Foreskin keratinocyte (primary cell): ENCODE measurements at places on chromosomes 5 and 9. TPM values are rescaled to one million over a fixed set of nuclear protein-coding genes. Genes with fewer than 3 reads are reported as not detected.

- no peak for DNase-seq
These were observed 32.1 kb upstream of the RASGRF2 start for GRCh38 chr5:80928073-80928472.

Gene NEUROG1
- not detected in 2 replicates for polyA plus RNA-seq

- no peak for DNase-seq
These were observed 856.5 kb upstream of the SEMA6A start for GRCh38 chr5:117431091-117431490.

- DNase-seq: no peak
These were observed 619.0 kb downstream of the CDH18 start for GRCh38 chr5:19369048-19369447.

DNA sequence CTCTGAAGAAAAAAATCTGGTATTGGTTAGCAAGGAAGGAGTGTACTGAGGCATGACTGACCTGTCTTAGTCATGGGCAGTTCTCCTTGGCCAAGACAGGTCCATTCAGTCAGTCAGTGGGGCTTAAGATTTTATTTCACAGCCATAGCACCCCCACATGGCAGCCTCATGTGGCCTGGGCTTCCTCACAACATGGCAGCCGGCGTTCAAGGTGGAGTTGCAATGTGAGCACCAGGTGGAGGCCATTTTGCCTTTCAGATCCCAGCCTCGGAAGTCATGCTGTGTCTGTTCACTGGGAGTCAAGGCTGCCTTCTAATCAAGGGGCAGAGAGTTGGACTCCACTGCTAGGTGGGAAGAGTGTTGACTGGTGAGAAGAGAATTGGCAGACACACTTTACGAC lies 10.3 kb upstream of the CARD19 start:
- DNase-seq: no peak

DNA sequence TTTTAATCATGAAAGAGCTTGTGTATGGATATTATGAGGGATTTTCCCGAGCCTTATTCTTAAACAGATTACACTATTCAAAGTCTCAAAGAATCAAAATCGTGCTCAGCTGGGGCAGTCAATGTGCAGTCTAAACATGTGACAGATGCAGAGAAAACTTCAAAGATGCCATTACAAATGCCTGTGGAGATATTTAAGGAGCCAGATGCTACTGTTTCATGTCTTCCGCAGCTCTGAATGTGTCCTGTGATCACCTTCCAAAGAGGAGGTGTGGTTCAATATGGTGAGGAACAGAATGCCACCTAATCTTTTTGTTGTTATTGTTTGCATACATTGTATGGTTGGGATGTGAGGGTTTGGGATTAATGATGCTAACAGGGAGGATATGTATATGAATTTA lies 593.3 kb upstream of the ARRDC3 start:
- no peak for DNase-seq

Gene PKD2L2
- polyA plus RNA-seq: 0.04 TPM in 1 of 2 replicates, not detected in the other

- DNase-seq: no peak
These were observed 45.3 kb downstream of the FBXW11 start for GRCh38 chr5:171961117-171961516.

DNA sequence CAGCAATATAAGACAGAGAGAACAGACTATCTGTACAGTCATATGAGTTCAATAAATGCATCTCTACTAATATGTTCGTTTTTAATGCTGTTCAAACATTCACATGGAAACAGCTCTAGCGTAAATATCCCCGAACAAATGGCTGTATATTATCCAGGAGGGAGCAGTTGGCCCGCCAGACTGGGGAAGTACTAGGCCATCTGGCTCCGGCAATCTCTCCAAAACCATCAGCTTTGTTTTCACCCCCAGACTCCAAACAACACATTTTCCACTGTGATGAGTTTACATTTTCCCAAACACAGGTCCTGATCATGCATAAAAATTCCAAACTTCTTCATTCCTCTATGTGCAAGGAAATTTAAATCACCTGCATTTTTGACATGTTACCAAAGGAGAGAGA lies 8.7 kb downstream of the EBF1 start:
- no peak for DNase-seq

DNA sequence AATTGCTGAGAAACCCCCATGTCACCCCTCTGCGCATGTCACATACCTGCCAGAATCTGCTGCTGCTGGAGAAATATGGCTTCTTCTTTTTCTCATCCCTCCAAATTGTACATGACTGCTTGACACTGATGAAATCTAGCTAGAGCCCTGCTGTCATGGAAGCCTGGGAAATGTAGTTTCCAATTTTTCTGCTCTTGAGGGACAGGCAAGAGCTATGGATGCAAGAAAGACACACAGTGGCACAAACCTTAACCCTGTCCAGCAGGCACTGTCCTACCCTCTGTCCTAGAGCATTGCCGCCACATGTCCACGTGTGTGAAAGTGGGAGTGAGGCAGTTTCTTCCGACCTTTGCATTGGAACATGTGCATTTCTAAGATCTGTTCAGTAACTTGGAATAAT lies 255.5 kb upstream of the SEMA6A start:
- DNase-seq: no peak

Gene IER5L
- 12.8 and 13.8 TPM in 2 replicates for polyA plus RNA-seq

GRCh38 chr5:68169903-68170302 lies 45.7 kb upstream of the PIK3R1 start:
- no peak for DNase-seq

DNA sequence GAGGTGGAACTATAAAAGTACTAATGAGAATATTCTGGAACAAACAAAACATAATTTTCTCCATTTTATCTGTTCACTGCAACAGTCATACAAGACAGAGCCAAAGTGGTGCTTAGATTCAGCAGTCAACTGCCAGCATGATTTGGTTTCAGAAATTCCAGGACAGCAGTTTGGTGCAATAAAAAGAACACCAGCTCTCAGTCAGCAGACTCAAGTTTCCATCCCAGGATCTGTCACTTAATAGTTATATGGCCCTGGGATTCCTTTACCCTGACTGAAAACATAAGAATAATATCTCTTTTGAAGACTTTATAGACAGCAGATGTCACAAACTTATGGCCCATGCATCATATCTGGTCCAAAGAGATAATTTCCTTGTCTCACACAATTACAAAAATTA lies 92.8 kb upstream of the RASEF start:
- DNase-seq: no peak

GRCh38 chr5:32201122-32201753 lies 27.1 kb upstream of the GOLPH3 start:
- DNase-seq: no peak

GRCh38 chr5:135007749-135008363 lies 26.2 kb downstream of the PITX1 start:
- DNase-seq: no peak

DNA sequence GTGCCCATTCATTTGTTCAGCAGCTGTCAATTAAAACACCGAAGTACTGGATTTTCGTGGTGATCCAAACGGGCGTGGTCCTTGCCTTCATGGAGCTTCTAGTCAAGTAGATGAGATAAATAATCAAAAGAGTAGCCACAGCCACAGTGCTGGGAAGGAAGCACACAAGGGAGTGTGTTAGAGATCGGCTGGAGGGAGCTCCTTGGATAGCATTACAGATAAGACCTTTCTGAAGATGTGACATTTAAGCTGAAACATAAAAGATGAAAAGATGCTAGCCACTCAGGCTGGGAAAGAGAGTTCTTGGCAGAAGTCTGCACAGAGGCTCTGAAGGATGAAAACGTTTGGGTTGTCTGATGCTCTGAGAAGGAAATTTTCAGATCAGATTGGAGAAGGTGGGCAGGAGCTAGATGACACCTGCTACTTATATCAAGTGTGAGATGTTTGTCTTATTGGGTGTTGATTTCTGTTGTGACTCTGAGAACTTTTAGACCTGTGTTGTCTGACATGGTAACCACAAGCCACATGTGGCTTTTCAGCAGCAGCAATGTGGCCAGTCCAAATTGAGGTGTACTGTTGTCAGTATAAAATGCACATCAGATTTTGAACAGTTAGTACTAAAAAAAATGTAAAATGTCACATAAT lies 123.9 kb downstream of the TLE4 start:
- no peak for DNase-seq

DNA sequence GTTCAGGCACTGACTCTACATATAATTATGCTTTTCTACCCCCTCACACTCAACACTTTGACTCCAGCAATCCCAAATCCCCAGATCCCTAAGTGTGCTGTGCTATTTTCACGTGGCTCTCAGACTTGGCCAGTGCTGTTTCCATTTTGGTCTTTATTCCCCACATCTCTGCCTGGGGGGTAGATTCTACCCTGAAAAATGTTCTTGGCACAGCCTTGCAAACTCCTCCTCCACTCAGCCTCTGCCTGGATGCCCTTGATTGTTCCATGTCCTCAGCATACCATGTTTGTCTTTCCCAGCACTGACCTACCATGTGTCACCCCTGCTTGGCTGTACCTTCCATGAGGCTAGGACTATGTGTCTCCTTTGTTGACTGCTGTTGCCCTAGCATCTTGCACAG lies 43.0 kb downstream of the FXN start:
- no peak for DNase-seq

Gene TMEM174
- not detected in 2 replicates for polyA plus RNA-seq

- DNase-seq: no peak
These were observed 29.8 kb upstream of the SEC16A start for GRCh38 chr9:136512651-136513071.

Gene GRAMD2B
- polyA plus RNA-seq: 11.0 and 14.4 TPM in 2 replicates

- DNase-seq: no peak
These were observed 7.0 kb downstream of the ST8SIA4 start for GRCh38 chr5:100896054-100896453.

Gene TAF11L10
- polyA plus RNA-seq: not detected in 2 replicates

GRCh38 chr5:71974622-71975021 lies 132.7 kb upstream of the MAP1B start:
- DNase-seq: peak; percentile 44

GRCh38 chr5:3526551-3527185 lies 69.0 kb upstream of the IRX1 start:
- no peak for DNase-seq

GRCh38 chr9:113690055-113690740 lies 185.9 kb upstream of the ZNF618 start:
- DNase-seq: no peak

- DNase-seq: no peak
These were observed 4.0 kb downstream of the NOP16 start for GRCh38 chr5:176384366-176384930.

Gene LAMC3
- polyA plus RNA-seq: not detected in 2 replicates

Gene IL3
- polyA plus RNA-seq: not detected in 2 replicates

DNA sequence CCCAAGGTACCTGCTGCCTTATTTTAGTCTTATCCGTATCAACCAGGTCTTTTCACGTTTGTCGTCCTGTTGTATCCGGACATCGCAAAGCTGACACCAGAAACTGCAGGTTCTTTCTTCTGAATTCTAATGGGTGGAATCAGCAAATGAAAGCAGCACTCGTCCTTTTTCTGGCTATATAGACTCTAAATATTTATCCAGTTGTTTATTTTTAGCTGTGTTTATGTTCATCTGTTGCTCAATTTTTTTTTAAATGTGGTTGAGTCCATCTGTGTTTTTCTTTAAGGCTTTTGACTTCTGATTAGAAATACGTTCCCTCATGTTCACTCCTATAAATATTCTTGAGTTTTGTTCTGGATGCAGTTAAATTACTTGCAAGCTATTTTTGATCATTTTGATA lies 831.7 kb downstream of the MTRR start:
- DNase-seq: no peak

Gene PCDHGC5
- polyA plus RNA-seq: 0.18 and 0.24 TPM in 2 replicates

Gene LRSAM1
- 10.5 and 11.1 TPM in 2 replicates for polyA plus RNA-seq

DNA sequence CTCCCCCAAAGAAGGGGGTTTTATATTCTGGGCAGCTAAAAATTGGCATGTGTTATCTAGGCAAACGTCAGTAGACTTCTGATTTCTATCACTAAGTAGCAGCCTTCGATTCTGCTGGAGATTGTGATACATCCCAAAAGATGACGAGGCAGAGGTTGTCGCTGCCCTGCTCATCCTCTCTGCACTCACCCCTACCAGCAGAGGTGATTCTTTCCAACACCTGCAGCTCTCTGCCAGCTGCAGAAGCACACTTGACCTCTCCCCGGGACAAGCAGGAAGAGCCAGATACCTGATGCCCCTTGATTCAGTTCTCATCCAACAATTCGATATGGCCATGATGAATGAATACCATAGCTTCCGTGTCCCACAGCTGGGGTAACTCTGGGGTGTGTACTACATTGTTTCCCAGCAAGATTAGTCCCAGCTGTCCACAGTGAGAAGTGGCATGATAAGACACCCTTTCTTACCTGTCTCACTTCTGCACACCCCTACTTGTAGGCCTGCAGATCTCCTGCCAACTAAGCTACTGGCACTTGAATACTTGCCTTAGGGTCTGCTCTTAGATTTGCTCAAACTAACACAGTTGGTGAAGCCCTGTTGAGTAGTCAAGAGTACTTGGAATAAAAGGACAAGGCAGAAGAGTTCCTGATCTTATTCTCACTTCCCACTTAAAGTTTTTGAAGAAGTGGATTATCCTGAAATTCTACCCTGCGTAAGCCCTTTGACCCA lies 37.6 kb upstream of the SMAD5 start:
- no peak for DNase-seq

Gene RABL6
- polyA plus RNA-seq: 84.6 and 87.2 TPM in 2 replicates

DNA sequence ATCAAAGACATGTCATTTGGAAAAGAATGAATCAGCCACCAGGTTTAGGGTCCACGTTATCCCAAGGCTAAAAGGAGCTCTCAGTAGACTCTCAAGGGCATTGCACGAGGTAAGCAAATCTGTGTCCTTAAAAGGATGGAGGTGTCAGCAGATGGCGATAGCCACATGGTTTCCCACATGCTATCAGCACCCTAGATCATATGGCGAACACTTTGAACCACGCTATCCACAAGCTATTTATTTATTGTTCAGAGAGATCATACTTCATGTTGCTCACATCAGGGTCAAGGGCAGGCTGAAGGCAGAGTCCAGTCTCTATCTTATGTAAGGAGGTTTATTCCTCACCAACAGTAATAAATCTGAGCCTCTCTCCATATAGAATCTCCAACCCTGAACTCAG lies 43.7 kb downstream of the CDH6 start:
- no peak for DNase-seq

Gene ISOC1
- polyA plus RNA-seq: 15.1 and 18.9 TPM in 2 replicates

- DNase-seq: no peak
These were observed 348.8 kb upstream of the TNC start for GRCh38 chr9:115466756-115467155.

DNA sequence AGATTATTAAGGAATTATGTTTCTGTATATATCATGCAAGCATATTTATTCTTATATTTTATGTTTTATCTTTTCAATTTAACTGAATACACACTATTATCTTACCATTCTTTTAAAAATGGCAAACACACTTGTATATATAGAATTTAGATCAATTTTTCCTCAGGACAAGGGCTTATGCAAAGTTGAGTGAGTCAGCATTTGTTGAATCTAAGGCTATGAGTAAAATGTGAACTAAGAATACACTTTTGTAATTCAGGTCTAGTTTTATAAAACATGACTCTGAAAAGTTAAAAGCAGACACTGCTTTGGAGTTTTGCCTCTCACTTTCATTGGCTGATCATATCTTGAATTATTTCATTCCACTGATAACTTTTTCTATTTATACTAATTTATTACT lies 127.8 kb downstream of the FOCAD start:
- peak; percentile 20 for DNase-seq

- DNase-seq: no peak
These were observed 59.6 kb downstream of the RPS23 start for GRCh38 chr5:82218374-82219156.

Gene GFI1B
- not detected in 2 replicates for polyA plus RNA-seq

Gene PCDHB3
- polyA plus RNA-seq: 0.02 TPM in 1 of 2 replicates, not detected in the other

GRCh38 chr5:54905246-54905795 lies 80.1 kb downstream of the ESM1 start:
- no peak for DNase-seq
